ENCODE measurements at places on chromosomes 1 and 21.

DNA sequence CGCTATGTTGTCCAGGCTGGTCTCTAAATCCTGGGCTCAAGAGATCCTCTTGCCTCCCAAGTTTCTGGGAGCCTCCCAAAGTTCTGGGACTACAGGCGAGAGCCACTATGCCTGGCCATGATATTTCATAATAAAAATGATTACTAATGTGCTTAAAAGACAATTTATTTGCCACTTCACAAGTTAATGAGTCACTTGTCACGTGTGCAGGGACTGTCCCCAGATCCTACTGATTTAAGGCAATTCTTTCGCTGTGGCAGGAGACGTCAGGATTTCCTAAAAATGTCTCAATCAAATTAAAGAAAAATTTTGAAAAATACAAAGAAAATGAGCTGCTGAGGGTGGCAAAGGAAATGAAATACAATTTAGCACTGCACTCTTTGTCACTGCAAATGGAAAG lies 43.5 kb downstream of the B3GALNT2 start:
- DNase-seq = no peak

DNA sequence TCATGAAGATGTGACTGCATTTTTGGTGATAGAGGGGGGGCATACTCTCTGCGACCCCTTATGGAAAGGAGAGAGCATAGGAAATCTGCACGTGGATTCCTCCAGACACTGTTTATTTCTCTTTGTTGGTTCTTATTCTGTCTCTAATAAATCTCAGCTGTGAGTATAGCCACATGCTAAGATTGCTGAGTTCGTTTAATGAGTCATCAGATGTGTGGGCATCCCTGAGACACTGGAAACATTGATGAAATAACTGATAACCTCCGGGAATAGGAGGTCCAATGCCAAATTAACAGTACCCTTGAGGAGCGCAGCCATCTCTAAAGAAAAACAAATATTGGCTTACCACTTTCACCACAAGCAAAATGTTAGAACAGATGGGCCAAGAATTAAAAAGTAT lies 880.2 kb upstream of the NEGR1 start:
- DNase-seq = no peak

DNA sequence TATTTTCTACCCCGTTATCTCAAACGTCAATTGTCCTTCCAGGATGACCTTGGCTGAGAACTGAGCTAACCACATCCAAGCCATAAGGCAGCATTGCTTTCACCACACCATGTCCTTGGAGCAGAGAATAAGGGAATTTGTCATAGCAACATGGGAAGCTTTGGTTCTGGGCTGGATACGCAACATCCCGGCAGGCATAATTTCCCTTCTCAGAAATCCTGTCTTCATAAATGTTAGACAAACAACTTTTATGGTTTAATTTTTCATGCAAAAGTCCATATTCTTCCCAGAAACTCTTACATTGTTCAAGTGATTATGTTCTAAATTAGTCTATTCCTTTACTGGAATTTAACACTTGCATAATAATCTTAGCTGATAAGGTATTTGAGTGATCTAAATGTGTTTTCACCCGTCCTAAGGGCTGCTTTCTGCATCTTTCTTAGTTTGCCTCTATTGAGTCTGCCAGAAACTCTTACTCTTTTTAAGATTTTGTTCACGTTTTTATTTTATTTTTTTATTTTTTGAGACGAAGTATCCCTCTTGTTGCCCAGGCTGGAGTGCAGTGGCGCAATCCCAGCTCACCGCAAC lies 51.8 kb downstream of the KCNJ15 start:
- no peak for DNase-seq

GRCh38 chr1:223316082-223316481 lies 47.9 kb downstream of the SUSD4 start:
- no peak for DNase-seq

GRCh38 chr1:221816899-221817298 lies 75.0 kb upstream of the DUSP10 start:
- DNase-seq = no peak

- DNase-seq = no peak
Measured at GRCh38 chr1:167367705-167368104, 147.0 kb downstream of the POU2F1 start.

DNA sequence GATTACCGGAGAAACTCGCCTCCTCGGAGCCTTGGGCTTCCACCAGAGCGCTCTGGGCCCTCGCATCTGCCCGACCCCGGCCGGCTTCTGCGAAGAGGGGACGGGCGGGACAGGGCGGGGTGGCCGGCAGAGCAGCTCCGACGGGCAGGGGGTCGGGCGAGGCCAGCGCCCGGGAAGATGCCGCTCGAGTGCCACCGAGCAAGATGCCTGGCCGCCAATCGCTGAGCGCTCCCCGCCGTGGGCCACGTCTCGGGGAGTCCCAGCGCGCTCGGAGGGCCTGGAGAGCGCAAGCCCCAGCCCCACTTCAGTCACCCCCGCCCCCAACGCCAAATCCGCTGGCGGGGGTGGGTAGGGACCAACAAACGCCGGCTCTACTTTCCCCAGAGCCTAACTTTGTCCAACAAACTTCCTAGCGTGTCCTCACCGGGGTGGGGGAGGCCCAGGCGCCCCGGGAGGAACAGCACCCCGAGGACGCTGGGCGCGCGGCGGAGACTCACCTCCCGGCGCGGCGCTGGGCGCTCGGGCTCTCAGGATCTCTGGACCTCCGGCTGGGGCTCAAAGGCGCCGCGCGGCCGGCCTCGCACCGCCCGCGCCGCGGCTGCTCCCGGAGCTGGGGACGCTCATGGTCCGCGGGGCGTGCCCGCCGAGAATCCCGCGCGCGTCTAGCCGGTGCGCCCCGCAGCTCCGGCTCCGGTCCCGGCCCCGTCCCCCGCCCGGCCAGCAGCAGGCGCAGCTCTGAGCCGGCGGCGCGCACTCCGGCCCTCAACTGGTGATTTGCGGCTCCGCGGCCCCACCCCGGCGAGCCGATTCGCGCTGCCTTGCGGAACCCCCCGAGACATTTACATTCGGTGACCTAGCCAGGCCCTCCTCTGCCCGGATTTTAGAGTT lies at the start of gene BCAR3:
TSS of gene BCAR3 (minus strand) at position 737 of the 888 bp plus-strand sequence. CDS start 6,907 bp downstream, outside the sequence.
- DNase-seq = peak; percentile 42

DNA sequence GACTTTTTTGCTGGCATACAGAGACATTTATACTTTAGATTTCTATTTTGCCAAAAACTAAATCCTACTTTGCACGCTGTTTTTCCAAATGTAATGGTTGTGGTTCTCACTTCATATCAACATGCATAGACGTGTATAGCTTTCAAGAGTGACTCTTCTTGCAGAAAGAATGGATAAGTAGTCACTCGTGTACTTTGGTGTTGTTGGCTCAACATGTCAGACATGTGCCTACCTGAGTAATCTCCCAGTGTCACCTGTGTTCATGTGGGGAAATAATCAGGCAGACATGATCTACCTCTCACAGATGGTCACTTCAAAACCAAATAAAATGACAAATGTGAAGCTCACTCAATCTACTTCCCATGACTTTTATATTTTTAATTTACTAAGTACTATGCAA lies 73.1 kb downstream of the GPR88 start:
- DNase-seq = no peak

DNA sequence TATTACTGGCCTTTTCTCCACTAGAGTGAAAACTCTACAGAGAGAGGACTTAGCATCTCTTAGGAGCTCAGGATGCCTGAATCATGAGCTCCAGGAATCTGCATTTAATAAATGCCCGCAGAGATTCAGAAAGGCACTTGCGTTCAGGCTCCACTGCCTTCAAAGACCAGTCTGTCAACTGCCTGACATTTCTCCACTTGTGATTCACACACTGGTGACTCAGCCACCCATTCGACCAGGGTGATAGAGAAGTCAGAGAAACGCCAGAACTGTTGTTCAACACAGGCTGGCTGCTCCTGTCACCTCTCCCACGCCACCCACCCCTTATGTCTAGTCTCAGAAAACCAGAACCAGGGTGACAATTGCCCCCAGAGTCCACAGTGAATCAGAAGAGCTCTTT lies 26.9 kb upstream of the LBR start:
- DNase-seq = peak; percentile 61

DNA sequence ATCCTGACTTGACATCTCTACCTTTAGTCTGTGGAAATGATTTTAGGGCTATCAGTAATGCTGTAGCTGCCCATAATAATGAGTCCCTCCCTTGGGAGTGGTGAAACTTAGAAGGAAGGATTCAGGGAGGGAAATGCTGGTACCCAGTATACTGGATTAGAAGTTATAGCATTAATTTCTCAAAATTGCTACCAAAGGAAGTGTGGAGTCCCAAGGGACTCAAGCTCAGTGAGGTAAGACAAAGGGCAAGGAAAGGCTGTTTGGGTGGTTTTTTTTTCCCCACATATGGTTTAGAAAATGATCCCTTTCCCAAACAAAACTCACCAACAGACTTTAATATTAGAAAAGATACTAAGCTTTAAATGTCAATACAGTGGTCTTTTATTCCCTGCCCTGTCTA lies 99.9 kb downstream of the CD247 start:
- no peak for DNase-seq

DNA sequence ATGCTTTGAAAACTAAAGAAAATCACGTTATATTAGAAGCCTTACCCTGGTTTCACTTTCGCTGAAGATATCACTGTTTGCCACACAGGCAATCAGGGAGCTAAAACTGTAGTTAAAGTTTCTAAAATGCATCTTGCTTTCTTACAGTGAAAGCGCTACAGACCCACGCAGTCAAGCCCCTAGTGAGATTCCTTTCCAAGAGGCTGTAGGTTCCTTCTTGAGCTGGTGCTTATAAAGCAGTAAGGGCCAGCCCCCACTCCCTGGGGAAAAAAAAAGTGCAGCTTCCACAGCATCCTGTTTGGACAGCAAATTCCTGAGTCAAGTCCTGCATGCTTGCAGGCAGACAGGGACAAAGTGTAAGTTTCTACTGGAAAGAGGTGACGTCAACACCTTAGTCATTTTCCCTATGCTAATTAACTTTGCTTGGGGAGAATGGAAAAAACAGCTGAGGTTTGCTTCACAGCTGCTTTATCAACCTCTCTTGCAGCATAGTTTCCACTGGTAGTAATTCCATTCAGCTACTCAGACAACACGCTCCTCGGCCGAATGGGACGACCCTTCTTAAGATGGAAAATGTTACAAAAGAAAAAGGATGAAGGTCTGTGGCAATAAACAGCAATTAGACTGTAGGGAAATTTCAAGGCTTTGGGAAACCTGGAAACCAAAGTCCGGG lies 14.7 kb upstream of the KCNE1 start:
- no peak for DNase-seq

DNA sequence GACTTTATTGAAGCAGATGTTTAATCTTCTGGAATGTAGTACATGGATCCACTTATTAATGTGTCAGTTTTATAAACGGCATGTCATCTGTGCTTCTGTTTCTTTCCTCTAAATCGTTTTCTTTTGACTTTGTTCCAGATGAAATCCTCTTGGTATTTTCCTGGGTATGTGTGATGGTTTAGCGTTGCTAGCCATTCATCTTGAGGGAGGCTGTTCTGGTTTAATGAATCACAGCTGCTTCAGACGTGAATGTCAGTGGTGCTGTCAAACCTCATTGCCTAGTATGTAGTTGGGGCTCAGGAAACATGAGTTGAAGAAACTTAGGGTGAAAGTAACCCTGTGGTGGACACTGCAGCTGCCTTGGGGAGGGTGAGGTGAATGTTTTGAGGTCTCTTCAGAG lies 33.2 kb downstream of the KCNK1 start:
- DNase-seq = no peak

DNA sequence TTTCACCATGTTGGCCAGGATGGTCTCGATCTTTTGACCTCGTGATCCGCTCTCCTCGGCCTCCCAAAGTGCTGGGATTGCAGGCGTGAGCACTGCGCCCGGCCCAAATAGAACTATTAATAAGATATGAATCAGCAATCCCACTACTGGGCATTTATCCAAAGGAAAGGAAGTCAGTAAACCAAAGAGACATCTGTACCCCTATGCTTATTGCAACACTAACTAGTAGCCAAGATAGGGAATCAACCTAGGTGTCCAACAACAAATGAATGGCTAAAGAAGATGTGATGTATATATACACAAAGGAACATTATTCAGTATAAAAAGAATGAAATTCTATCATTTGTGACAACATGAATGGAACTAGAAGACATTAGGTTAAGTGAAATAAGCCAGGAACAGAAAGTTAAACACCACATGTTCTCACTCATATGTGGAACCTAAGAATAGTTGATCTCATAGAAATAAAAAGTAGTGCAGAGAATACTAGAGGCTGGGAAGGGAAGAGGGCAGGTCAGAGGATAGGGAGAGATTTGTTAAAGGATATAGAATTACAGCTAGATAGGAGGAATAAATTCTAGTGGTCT lies 48.8 kb downstream of the XPR1 start:
- DNase-seq = no peak

GRCh38 chr1:6922096-6922931 lies 137.1 kb downstream of the CAMTA1 start:
- DNase-seq = no peak

DNA sequence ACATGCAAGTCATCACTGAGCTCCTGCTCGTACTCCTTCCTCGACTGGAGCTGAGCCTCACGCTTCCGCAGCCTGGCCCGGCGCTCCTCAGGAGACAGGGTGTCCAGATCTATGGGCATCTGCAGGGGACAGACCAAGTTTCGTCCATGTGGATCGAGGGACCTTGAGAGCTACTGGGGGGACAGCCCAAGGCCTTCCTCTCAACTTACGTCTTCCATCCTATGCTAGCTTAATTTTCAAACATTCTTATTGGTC lies 2.4 kb downstream of the MRPL55 start:
- DNase-seq = no peak

GRCh38 chr1:196088541-196088940 lies 519.7 kb downstream of the KCNT2 start:
- no peak for DNase-seq

- DNase-seq = no peak
Measured at GRCh38 chr1:155245163-155245524, 10.1 kb downstream of the ENTREP3 start.

GRCh38 chr1:116375887-116376728 lies 3.1 kb downstream of the ATP1A1 start:
- DNase-seq = no peak

DNA sequence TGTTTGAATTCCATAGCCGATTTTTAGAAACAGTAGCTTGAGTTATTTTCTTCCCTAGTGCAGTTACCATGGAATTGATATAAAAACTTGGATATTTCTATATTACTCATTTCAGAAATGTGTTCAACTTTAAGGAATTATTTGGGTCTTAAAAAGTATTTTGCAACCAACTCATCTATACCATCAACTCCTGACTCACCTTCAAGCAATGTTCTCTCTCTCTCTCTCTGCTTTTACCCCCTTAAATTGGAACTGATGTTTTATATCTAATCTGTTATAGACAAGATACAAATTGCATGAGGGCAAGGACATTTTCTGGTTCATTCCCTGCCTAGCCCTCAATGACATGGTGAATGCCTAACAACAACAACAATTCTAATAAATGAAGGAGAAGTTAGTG lies 214.7 kb upstream of the NRIP1 start:
- no peak for DNase-seq

DNA sequence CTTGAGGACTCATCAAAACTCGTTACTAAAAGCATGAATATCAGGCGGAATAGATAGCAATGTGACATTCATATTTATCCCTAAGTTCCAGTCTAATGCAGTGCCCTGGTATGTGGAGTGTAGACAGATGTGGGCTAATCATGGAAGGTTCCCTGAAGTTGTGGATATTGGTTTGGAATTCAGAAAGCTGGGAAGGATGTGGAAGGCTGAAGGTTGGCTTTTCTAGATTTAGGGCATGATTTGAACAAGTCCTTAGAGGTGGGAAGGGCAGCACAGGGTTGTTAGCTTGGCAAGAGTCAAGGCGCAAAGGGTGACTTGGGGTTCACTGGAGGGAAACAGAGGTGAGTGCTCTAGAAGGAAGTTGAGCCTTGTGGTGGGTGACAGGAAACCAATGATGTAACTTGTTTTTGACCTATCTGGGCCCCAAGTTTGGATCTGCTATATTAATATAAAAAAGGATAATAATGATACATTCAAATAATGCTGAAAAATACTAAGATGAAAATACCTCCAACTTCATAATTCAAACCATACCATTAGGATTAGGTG lies 21.9 kb downstream of the LGALS8 start:
- no peak for DNase-seq
